Activated CD8-positive, alpha-beta T cell treated with anti-CD3 and anti-CD28 coated beads for 36 hours (primary cell): ENCODE measurements at places on chromosomes 4 and X. TPM values are rescaled to one million over a fixed set of nuclear protein-coding genes. Genes with fewer than 3 reads are reported as not detected.
A peak's percentile ranks its signal among the peaks of the same experiment; 100 is the strongest.

- DNase-seq: no peak
These were observed 108.0 kb downstream of the CPZ start for GRCh38 chr4:8700531-8700930.

GRCh38 chr4:100042711-100043110 lies 92.6 kb upstream of the H2AZ1 start:
- DNase-seq: no peak

The TSPAN6 gene
- 0.36 TPM for total RNA-seq

GRCh38 chr4:34464196-34464595 lies 1780.1 kb downstream of the ARAP2 start:
- DNase-seq: no peak

The CITED1 gene
- total RNA-seq: not detected

GRCh38 chr4:129094347-129094746 lies 1.0 kb upstream of the SCLT1 start:
- DNase-seq: no peak

The TCEAL7 gene
- total RNA-seq: not detected

GRCh38 chr4:150173982-150174398 lies 95.7 kb downstream of the DCLK2 start:
- no peak for DNase-seq

DNA sequence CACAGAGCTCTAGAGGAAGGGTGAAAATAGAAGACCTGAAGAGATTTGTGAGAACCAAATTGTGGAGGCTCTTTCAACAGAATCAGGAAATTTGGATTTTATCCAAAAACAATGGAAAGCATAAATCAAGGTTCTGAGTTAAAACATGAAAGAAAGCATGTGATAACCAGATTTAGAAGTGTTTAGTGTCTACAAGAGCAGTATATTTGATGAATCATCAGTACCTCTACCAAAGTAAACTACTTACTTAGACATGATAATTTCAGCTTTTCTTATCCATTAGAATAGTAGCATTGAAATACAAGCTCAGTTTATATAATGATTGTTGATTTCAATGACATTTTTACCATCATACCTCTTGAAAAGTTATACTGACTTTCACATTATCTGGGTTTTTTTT lies 25.9 kb upstream of the INTU start:
- DNase-seq: no peak

The FGFBP2 gene
- 8.2 TPM for total RNA-seq

DNA sequence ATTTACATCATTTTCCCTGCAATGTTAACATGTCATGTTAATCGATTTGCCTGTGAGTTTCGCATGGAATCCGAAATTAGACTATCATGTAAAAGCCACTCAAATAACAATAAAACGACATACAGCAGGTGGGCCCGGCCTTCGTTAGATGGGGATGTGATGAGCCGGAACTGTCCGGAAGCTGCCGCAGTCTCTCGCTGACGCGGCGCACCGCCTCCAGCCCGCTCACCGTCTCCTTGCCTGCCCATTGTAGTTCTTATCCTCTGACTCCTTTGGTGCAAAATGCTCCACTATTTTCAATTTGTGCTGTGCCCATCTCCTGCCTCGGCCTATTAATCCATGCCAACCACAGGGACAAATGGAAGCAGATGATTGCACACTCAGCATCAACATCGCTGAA lies 877.5 kb upstream of the TENM3 start:
- no peak for DNase-seq

GRCh38 chr4:157918036-157918832 lies 254.6 kb downstream of the GASK1B start:
- DNase-seq: no peak

DNA sequence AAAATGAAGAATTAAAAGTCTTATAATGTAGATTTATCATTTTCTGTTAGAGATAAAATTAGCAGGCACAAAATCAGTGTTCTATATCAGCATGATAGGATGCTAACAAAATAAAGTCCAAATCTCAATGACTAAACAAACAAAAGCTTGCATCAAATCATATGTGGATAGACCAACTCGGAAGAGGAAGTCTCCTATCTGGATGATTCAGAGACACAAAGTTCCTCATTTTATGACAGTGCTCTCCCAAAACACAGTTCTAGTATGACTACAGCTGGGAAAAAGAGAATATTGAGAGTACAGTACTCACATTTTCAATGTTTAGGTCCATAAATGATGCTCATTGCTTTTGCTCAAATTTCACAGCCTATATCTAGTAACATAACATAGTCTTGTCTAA lies 376.1 kb upstream of the CTSO start:
- no peak for DNase-seq

The POU4F2 gene
- not detected for total RNA-seq

- DNase-seq: no peak
These were observed 9.7 kb upstream of the SORCS2 start for GRCh38 chr4:7182616-7183015.

DNA sequence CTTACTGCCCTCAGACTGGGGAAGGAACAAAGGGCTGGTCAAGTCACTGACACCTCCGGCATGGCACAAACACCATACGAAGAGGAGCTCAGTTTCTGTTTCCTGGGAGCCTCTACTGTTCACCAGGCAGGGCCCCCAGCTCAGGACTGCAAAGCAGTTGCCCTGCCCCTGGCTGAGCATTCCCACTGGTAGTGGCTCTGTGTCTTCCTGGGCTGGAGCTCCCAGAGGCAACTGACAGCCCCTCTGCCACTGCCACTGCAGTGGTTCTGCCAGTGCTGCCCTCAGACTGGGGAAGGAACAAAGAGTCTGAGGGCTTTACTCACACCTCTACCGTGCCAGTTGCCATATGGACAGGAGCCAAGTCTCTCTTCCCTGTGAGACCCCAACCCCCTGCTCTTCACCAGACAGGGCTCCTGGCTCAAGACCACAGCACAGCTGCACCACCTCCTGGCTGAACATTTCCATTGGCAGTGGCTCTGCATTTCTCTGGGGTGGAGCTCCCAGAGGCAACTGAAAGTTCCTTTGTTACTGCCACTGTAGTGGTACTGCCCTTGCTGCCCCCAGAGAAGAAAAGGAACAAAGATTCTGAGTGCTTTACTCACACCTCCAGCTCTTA lies 67.9 kb downstream of the SMARCA5 start:
- DNase-seq: no peak

DNA sequence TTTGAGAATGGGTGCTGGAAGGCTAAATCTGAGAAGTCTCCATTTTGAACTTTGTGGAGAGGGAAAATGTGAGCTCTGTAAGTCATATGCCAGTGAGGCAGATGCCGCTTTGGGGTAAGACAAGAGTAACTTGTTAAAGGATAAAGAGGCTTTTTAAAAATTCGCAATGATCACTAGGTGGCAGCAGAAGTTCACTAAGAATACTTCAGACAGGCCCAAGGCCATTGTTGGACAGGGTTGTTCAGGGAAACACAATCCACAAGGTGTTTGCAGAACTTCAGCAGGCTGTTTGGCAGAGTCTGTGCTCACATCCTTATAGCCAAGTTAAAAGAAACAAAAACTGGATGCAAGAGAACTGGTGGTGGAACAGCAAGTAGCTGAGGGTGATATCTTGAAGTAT lies 13.7 kb upstream of the PIGA start:
- peak; percentile 11 for DNase-seq

DNA sequence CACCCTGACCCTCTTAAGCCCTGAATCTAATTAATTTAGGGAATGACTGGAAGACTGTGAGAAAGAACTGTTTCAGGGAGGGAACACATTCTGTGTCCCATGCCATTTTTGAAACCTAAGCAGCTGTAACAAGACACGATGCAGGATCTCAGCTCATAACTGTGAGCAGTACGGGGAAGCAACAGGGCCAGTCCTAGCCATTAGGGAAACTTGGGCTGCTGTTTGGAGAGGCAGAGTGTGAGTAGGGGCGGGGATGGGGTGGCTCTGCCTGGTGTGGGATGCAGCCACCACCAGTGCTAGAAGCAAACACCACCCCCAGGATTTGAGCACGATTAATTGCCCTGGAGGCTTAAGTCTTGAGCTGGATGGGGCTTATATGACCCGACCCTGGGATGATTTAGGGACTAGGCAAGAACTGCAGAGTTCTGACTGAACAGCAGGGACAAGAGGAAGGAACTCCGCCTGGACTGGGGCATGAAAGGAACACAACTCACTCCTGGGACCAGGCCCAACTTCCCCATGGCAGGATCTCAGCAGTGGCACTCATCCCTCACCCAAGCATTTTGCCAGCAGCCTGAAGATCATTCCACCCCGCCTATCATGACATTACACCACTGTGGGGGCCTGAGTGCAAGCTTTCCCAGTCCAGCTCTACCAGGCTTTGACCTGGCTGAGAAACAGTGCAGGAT lies 43.1 kb downstream of the ATRX start:
- no peak for DNase-seq

The AFAP1 gene
- 25.5 TPM for total RNA-seq
